NCI-H1930 (cell line): ENCODE measurements at places on chromosomes 7 and 10.
A peak's percentile ranks its signal among the peaks of the same experiment; 100 is the strongest.

GRCh38 chr10:21520509-21520908 lies 5.0 kb downstream of the SKIDA1 start:
- DNase-seq, result no peak

DNA sequence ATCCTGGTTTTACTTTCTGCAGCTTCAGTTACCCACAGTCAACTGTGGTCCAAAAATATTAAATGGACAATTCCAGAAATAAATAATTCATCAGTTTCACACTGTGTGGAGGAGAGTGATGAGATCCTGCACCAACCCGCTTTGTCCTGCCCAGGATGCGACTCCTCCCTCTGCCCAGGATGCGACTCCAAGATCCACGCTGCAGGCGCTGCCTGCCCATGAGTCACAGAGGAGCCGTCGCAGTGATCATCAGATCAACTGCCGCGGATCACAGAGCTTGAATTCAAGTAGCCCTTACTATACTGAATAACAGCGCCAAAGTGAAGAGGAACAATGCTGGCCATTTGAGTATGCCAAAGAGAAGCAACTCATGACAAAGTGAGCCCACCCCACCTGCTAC lies 61.5 kb downstream of the GRB10 start:
- no peak for DNase-seq

DNA sequence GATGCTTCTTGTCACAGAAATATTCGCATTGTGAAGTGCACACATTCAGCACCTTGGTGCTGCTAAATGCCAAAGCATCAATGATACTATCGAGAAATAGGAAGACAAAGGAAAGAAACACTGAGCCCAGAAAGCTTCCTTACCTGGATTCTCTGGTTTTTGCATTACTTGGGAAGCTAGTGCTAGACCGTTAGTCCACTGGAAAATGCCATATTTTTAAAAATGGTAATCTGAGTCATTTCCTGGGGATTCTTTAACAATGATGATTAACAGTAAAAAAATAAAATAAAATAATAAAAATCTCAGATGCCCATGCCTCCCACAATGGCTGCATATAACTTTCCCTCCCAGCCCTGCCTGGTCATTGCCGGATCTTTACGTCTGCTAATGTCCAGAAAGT lies 420.1 kb upstream of the MGMT start:
- DNase-seq, result no peak

DNA sequence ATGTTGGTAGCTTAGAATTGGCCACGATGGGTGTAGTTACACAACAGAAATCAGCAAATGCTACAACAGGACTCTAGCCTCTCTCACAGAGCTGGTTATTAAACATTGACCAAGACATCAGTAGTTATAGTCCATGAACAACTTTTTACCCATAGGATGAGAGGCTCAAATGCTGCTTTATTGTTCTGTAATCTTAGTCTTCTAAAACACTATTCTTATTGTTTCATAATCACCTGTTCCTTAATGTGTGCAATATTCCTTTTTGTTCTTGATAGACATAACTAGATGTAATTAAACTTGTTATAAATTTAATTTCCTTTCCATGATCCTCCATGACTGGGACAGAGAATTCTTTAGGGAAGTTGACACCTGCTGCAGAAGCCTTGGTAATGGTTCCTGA lies 356.9 kb downstream of the EXOC4 start:
- DNase-seq, result no peak

- no peak for DNase-seq
Measured at GRCh38 chr7:28081016-28081415, 99.6 kb downstream of the JAZF1 start.

GRCh38 chr7:148042935-148043631 lies 547.5 kb upstream of the C7orf33 start:
- peak; percentile 58 for DNase-seq

GRCh38 chr10:67975871-67976270 lies 91.4 kb downstream of the SIRT1 start:
- no peak for DNase-seq
